ENCODE measurements at places on chromosomes 2 and 18. TPM values are rescaled to one million over a fixed set of nuclear protein-coding genes. Genes with fewer than 3 reads are reported as not detected.

DNA sequence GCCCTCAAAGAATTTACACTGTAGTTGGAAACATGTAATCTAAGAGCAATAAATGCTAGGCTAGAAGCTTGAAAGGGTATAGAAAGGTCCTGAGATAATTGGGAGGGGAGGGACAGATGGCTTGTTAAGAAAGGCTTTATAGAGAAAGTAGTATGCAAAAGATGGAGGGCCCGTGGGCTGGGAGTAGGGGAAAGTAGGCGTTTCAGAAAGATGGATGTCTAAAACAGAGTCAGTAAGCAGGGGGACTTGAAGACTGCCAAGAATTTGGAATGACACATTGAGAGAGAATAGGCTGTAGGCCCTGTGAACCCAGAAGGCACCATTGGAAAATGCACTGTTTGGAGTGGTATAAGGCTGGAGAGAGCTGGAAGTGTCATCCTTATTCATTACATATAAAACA, 822 bp downstream of the PSMG2 start:
- DNase-seq, result peak; percentile 30

DNA sequence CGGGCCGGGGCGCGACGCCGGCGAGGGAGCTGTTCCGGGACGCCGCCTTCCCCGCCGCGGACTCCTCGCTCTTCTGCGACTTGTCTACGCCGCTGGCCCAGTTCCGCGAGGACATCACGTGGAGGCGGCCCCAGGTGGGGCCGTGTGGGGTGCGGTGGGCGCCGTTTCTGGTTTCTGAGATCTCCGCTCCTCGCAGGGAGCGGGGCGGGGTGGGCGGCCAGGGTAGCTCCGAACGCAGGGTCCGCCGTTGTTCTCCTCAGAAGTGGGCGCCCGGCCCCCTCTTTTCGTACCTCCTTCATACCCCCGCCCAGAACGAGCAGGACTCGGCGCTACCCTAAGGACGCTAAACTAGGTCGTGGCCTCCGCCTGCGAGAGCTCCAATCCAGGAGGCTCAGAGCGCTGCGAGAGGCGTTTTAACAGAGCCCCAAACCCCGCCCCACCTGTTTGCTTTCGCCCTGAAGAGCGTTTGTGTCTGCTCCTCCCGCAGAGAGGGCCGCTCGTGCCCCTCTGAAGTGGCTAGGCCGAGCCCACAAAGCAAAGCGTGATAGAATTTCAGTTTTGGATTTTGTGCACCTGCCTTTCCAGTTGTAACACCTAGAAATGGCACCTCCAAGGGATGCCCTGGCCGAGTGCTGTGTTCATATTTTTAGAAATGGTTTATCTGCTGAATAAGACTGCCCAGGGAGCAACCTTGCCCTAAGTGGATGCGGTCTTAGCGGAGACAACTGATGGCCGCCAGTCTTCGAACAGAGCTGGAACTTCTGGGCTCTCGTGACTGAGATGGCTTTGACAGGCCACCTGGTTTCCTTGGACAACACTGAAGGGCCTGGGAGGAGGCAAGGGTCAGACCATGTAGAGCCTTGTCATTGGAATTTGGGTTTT, 626 bp downstream of the CAPN10 start:
- peak; percentile 80 for DNase-seq

- DNase-seq, result no peak
Observed at GRCh38 chr2:149103081-149103620, 64.7 kb downstream of the LYPD6B start.

- DNase-seq, result no peak
Observed at GRCh38 chr2:5401115-5401657, 291.0 kb upstream of the SOX11 start.

- DNase-seq, result no peak
Observed at GRCh38 chr2:36562240-36562639, 35.7 kb downstream of the FEZ2 start.

DNA sequence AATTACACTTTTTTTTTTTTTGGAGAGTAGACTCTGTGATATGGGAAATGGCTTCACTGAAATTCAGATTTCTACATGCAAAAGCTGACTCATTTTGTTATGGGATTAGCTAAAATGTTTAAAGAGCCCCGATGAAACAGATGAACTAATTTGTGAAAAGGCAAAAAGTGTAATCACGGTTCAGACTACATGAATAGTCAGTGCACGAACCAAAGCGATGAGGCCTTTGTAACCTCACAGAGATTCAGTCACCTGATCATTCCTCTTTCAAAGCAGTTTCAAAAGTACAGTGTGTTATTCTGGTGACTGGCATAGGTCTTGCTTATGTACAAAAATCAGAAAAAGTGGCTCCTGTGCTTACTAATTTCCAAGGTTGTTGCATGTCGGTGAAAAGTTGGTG, 44.6 kb downstream of the TGIF1 start:
- DNase-seq, result no peak

DNA sequence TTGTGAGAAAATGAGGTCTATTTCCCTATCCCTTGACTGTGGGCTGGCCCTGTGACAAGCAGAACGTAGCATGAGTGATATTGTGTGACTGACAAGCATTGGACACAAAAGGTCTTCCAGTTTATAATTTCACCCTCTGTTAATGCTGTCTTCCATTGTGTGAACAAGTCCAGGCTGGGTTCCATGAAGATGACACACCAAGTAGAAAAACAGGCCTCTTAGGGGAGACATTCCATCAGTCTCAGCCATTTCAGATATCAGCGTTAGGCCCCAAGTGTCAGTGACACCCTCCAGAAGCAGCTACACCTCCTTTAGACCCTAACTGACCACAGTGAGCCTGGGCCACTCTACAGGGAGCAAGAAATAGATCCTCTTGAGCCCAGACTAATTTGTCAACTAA, 511.3 kb downstream of the FBXO15 start:
- DNase-seq, result no peak

- no peak for DNase-seq
Observed at GRCh38 chr2:47519604-47520301, 116.8 kb downstream of the MSH2 start.

The DNER gene
- total RNA-seq, result not detected

The GNLY gene
- 143 TPM for total RNA-seq

The SLC19A3 gene
- total RNA-seq, result not detected

The CKAP2L gene
- 59.3 TPM for total RNA-seq

Data from activated CD8-positive, alpha-beta T cell treated with anti-CD3 and anti-CD28 coated beads, Interleukin-2, amount 10 ng/mL, durations not matched to agents 7 days and 5 days (primary cell).